ENCODE measurements at places on chromosomes 3 and 15. TPM values are rescaled to one million over a fixed set of nuclear protein-coding genes. Genes with fewer than 3 reads are reported as not detected.

DNA sequence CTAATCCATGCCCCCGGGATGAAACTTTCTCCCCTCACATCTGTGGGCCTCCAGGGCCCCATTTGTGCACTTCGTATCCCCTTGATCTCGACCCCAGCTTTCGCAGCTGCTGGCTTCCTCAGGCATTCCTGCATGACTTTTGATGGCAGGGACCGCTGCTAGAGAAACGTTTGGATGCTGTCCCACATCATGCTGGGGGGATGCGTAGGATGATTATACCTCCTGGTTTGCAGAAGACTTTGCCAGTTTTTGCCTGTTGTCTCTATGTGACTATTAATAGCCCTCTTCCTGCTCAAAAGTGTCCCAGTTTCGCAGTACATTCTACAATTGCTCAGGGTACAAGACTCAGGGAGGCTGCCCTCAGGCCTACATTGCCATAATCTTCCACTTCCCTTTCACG lies 10.4 kb upstream of the KCNAB1 start:
- no peak for DNase-seq

DNA sequence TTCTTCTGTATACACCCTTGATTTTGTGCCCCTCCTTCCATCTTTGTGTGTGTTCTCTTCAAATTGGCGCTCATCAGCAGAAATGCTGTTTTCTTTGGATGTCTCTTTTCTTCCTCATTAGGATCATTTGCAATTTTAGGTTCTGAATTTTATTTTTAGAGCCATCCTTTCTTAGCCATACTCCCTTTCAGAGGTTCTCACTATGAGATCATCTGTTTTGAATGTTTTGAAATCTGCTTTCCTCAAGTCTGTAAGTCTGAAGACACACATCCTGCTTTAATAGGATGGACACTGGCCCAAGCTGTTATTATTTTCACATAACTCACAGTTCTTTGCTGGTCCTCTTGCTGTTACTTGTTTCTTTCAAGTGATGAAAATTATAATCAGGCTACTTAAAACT lies 124.8 kb downstream of the BDH1 start:
- no peak for DNase-seq

IL5RA gene
- polyA plus RNA-seq, result 0.07 TPM

DNA sequence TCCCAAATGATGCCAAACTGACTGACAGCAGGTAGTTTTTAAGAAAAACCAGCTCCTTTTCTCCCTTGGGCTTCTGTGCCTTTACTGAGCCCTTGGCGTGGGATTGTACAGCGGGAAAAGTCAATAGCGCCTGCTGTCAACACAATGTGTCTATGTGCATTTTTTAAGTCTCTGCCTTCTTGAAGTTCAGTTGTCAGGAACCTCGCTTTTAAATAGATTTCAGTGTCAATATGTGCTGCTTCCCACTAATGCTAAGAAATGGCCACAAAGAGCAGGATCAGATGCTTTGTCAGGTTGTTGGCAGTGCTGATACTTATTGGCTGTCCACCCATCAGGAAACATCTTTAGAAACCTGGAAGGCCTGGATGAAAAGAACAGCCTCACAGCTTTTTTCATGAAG lies 424.4 kb downstream of the C3orf38 start:
- DNase-seq, result no peak

- DNase-seq, result no peak
These were observed 27.0 kb upstream of the APH1B start for GRCh38 chr15:63250312-63250965.

CEP97 gene
- 2.4 TPM for polyA plus RNA-seq

GRCh38 chr3:95798628-95799027 lies 1015.8 kb upstream of the EPHA6 start:
- no peak for DNase-seq

DNA sequence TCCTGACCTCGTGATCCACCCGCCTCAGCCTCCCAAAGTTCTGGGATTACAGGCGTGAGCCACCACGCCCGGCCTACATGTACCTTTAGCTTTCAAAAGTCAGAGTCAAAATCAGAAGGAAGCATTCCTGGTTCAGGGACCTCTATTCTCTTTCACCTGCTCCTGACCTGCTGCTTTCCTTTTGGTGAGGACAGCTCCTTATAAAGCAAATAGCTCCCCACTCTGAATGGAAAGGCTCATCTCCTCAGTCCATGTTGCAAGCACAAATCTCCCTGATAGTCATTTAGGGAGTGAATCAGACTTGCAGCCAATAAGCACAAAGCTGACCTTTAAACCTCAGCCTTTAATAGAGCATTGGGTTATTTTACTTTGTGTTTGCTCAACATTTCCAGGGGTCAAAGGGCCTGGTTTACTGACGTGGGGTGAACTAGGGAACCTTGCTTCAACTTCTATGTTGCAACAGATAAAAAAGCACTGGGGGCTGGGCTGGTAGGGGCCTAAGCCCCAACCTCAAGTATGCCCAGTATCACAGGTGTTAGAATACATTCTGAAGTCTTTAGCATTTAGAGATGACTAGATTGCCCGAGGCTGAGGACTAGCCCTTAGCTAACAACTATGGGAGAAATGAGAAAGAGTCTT lies 43.1 kb downstream of the THRB start:
- DNase-seq, result no peak

C3orf20 gene
- polyA plus RNA-seq, result not detected

DNA sequence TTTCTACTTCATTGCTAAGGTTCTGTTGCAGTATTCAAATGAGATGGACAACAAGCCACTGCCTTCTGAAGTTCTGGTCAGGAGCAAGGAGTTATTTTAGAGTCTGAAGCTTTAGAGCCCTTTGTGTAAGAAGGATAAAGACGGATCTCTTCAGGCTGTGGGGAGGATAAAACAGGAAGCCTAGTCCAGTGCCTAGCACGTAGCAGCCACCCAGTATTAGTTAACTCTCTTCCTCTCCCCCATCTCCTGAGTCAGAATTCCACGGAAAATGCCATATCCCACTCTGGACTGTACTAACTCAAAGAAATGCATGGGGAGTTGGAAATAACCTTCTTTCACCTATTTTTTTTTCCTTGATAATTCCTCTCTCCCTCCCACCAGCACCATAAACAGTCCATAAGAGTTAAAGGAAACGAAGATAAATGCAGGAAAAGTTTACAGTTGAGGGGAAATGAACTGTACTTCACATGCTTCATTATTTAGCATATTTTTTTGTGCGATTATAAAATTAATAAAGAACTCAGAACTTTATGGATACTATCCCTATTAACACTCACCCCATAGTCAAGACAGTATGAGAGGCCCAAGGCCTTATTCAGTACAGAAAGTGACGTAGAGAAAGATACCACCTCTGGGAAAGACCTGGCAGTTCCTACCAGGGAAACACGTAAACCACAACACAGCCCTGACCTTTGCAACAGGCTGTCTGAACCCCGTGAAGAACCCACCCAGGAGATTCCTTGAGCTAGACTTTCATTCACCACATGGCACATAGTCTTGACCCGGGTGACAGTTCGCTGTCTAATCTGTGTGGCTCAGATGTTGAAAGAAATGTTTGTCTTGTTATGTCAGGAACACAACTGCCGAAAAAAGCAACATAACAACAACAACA lies 9.2 kb downstream of the IGF2BP2 start:
- no peak for DNase-seq

DNA sequence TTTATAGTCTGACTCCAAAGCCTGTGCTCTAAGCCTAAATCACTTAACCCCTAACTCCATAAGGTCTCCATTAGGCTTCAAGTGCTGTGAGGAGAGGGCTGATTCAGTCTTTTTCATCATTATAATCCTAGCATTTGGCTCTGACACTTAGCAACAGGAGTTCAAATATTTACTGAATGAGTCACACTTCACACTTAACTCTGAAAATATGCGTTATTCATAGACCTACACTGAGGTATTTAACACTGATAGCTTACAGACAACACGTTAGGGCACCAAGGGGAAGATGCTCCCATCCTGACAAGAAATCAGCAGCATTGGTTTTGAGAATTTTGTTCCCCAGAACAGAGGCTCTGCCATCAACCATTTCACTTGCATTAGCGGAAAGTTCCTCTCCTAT lies 53.5 kb downstream of the MSL2 start:
- DNase-seq, result no peak

GRCh38 chr3:72126441-72127223 lies 341.7 kb upstream of the PROK2 start:
- DNase-seq, result no peak
